Effector memory CD8-positive, alpha-beta T cell (primary cell): ENCODE measurements at places on chromosomes 5 and 9.

DNA sequence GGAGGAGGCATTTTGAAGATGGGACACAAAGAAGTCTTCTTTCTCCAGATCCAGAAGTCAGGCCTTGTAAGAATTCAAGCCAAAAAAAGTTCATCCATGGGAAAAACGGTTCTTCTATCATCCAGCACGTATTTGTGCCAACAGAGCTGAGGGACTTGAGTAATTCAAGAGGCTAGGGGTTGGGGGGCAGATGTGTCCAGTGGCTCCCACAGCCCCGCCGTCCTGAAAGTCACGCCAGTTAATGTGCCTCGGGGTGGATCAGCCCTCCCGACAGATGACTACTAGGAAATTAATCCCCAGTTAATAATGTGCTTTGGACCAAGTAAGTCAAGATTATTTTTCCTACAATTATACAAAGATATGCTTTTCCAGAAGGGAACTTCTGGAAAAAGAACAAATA lies 23.4 kb downstream of the NREP start:
- no peak for DNase-seq

- DNase-seq: no peak
Measured at GRCh38 chr9:114895521-114895991, 34.8 kb downstream of the TNFSF8 start.

DNA sequence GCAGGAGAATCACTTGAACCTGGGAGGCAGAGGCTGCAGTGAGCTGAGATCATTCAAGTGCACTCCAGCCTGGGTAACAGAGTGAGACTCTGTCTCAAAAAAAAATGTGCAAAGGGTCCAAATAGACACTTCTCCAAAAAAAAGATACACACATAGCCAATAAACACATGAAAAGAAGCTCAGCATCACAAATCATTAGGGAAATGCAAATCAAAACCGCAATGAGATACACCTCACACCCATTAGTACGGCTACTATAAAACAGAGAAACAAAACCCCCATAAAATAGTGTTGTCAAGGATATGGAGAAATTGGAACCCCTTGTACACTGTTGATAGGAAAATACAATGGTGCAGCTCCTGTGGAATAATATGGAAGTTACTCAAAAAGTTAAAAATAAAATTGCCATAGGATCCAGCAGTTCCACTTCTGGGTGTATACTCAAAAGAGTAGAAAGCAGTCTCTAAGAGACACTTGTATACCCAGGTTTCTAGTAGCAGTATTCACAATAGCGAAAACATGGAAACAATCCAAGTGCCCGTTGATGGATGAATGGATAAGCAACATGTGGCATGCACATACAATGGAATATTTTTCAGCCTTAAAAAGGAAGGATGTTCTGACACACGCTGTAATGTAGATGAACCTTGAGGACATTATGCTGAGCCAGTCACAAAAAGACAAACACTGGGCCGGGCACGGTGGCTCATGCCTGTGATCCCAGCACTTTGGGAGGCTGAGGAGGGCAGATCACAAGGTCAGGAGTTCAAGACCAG lies 57.2 kb upstream of the PPARGC1B start:
- DNase-seq: no peak

DNA sequence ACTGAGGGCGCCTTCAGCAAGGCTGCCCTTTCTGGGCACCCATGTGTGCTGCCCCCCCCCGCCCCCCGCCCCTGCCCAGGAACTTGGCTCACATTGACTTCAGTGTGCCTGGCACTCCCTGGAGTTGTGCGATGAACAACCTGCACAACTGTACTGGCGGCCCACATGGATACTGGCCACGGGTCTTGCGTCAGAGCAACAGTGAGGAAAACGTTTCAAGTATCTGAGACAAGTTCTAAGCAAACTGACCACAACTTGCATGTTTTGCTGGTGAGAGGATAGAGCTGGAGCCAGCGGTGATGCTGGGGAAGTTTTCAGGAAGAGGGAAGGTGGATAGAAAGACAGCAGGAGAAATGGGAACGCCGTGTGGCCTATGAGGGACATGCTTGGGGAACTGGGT lies 45.4 kb downstream of the HABP4 start:
- DNase-seq: no peak

- no peak for DNase-seq
Measured at GRCh38 chr5:155625897-155626543, 612.5 kb downstream of the KIF4B start.

- no peak for DNase-seq
Measured at GRCh38 chr9:34256104-34256503, 73.0 kb downstream of the KIF24 start.

GRCh38 chr9:17625644-17626388 lies 47.0 kb downstream of the SH3GL2 start:
- no peak for DNase-seq

DNA sequence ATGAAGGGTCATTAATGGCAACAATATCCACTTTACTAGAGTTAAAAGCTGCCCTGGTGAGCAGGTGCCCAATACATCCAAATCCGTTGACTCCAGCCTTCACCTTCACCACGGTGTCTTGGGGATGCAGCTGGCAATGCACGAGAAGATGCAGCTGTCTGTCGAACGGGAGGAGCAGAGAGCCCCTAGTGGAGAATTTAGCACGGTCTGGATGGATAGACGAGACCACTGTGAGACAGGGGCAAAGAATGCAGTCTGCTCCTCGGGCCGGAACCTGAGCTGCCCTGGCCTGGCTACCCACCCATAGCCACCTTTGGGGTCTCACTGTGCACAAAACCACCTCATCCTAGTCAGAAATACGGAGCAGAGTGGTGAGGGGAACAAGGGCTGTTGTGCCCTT lies 35.1 kb downstream of the ADRA1B start:
- no peak for DNase-seq

GRCh38 chr9:137967280-137967953 lies 89.8 kb downstream of the CACNA1B start:
- DNase-seq: no peak

- no peak for DNase-seq
Measured at GRCh38 chr9:74078647-74079046, 418.5 kb upstream of the RORB start.

DNA sequence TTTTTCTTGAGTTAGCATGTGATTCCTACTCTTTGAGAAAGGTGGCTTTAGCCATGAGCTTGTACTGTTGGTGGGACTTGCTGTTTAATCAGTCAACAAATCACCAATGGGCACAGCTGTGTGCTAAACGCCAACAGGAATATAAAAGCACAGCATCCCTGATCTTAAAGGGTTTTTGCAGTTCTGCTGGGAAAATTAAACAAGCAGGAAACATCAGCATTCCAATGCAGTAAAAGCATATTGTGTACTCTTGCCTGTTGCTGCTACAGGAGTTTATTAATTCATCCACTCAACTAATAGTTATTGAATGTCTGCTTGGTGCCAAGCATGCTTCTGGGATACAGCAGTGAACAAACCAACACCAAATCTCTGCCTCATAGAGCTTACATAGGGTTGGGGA lies 27.4 kb upstream of the F2RL1 start:
- no peak for DNase-seq

- DNase-seq: no peak
Measured at GRCh38 chr5:178786859-178787499, 56.5 kb upstream of the ZNF354A start.

DNA sequence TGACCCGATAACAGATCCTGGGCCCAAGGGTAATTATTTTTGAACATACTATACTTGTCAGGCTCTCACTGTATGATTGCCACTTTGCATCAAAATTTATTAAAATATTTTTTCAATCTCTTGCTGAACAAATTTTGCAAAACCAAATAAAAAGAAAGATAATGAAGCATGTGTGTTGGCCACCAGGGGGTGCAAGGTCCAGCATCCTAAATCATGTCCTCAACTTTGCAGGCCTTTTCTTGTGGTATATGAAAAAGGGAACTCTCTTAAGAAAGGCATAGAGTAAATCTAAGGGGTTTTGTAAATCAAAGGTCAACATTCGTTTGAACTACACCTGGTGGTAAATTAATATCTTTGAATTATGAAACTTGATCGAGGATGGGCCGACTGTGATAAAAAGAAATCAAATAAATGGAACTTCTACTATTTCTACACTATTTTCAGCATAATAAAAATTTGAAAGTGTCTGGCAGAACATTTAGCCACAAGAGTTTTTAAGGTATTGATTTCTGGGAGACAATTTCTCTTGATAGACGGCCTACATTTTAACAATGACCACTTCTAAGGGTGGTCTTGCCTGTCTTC lies 676.5 kb downstream of the DMRTA1 start:
- no peak for DNase-seq

DNA sequence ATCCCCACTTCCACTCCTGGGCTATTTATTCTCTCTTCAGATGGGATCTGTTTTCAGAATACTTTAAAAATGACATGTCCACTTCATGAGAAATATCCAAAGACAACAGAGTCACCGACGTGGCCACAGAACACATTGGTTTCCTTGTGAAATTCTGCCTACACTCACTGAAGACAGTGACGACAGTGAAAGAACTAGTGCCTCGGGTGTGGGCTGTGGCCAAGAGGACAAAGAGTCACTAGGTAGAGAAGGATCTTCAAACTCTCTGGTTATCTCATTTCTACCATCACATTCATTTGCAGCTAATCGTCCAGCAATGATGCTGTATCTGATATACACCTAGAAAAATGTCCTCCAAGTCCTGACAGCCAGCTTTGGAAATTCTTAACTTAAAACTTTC lies 59.1 kb downstream of the HABP4 start:
- no peak for DNase-seq

GRCh38 chr5:110879675-110880074 lies 140.9 kb downstream of the SLC25A46 start:
- DNase-seq: no peak

- DNase-seq: no peak
Measured at GRCh38 chr9:92289708-92290390, 3.6 kb downstream of the IARS1 start.
